GM23248 (cell line): ENCODE measurements at places on chromosomes 6 and 20. TPM values are rescaled to one million over a fixed set of nuclear protein-coding genes. Genes with fewer than 3 reads are reported as not detected.

The GDAP1L1 gene
- total RNA-seq = not detected in 2 replicates

- H3K4me3 ChIP-seq = no peak overlapping the region
- H3K36me3 ChIP-seq = peaks cover 17% of the 10 kb centered on the region; the same call in 1 of the 2 replicates
- DNase-seq = no peak
Observed at GRCh38 chr6:7252390-7252789, 60.6 kb downstream of the SSR1 start.

The MYB gene
- total RNA-seq = 1.2 TPM in 1 of 2 replicates, not detected in the other

The GNAS-AS1 gene
- 0.25 and 0.97 TPM in 2 replicates for total RNA-seq

DNA sequence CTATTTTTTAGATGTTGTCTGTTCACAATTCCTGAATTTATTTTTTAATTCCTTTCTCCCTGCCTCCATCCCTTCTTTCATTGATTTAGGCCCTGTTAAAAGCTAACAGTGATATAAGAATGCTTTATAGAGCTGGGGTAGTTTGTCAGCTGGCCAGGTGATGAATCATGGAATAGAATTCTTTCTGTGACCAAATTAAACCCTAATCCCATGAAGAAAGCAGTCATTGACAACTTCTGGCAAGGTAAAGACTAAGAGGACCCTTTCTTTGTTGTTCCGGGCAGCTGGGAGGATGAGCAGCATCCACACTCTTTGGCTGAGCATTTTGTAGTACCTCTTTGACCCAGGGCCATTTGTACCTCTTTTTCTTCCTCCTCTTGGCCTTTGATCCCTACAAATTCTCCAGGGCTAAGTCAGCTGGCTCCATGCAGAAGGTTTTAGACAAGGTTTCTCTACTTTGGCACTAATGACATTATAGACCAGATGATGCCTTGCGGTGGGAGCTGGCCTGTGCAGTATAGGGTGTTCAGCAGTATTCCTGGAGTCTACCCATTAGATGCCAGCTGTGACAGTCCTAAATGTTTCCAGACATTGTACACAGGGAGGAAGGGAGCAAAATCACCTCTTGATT is 102.9 kb downstream of the SLX4IP start:
- no peaks in the 10 kb centered on the region for H3K36me3 ChIP-seq
- H3K27me3 ChIP-seq = no peaks in the 10 kb centered on the region
- H3K27ac ChIP-seq = no peak overlapping the region

DNA sequence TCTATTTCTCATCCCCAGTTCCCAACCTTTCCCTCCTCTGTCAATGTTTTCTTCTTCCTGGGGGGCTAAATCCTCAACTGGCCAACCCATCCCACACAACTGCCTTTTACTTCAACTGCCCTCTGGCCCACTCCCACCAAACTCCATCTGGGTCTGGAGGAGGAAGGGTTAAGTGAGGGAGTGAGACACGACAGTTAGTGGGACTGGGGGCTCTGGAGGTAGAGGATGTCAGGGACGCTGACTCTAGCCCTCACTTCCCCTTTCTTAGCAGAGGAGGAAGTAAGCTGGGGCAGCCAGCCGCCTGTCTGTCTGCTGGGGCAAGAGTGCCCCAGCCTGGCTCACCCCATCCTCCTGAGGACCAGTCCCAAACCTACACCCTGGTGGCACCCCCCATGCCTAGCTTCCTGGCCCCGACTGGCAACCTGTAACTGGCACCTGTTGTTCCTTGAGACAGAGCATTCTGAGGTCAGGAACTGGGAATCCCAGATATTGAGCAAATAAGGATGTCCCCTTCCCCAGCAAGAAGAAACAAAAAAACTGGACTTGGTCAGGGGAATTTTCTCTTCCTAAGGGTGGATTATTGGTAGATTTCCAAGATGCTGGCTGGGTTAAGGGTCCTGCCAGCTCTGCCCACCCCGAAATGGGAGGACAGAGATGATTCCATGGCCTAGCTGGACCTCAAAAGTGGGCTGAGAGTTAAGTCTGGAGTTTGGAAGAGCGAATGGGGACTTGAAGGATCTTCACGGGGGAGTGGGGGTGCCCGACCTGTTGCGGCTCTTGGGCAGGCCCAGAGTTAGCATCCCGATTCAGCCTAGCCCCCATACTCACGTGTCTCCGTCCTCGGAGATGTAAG is 971 bp downstream of the NFKBIE start:
- peak; percentile 51 for DNase-seq
- H3K27ac ChIP-seq = no peak overlapping the region
- peaks cover 12% of the 10 kb centered on the region for H3K27me3 ChIP-seq
- H3K4me1 ChIP-seq = peaks cover 20% of the 10 kb centered on the region
- H3K36me3 ChIP-seq = no peaks in the 10 kb centered on the region

GRCh38 chr20:63095718-63096654 is 89.2 kb upstream of the BHLHE23 start:
- no peaks in the 10 kb centered on the region for H3K36me3 ChIP-seq
- no peaks in the 10 kb centered on the region for H3K4me1 ChIP-seq
- DNase-seq = no peak
- H3K27me3 ChIP-seq = peaks cover 21% of the 10 kb centered on the region
